ENCODE measurements at places on chromosomes 16 and 17.

GRCh38 chr17:56175299-56175955 lies 22.2 kb downstream of the ANKFN1 start:
- no peak for DNase-seq

DNA sequence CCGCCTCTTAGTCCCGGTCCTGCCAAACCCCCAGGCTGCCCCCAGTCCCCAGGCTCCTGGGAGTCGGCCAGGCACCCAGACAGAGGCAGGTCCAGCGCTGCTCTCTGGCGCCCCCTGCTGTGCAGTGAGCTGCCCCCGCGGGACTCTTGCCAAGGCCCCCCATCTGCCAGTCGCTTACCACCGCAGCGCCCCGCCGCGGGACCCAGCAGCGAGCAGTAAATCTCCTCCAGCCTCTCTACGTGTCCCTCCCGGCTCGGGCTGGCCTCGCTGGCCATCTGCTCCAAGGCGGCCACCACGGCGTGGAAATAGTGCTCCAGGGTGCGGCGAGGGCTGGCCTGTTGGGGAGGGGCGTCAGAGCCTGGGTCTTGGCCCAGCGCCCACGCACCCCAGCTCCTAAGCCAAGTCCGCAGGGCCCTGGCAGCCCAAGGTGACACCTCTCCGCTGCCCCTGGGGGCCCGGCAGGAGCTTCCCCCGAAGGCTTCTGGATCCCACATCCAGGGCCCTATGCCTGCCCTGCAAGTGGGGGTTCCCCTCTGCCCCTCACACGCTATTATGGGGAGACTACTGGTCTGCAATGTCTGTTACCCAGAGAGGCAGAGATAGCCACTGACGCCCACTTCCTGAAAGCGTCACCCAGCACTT lies 33.7 kb upstream of the MFSD6L start:
- peak; percentile 45 for DNase-seq

- no peak for DNase-seq
Measured at GRCh38 chr16:15983898-15984297, 34.5 kb downstream of the ABCC1 start.

DNA sequence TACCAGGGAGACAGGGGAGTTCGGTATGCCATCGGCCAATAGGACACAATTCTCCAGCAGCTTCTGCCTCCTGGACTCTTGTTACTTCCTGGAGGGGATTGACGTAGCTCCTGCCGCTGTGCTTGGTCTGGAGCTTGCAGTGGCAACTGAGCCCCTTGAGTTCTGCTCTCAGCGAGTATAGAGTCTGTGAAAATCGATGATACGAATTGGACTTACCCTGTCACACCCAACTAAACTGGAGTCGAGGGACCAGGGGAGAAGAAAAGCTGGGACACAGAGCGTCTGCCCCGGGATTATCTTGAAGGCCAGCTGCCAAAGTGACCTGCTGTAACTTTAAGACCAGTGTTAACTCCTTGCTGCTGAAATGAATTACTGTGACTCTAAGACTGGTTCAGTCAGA lies 22.2 kb downstream of the SEC14L1 start:
- no peak for DNase-seq

GRCh38 chr17:80847496-80848230 lies 144.0 kb upstream of the CHMP6 start:
- DNase-seq: no peak

DNA sequence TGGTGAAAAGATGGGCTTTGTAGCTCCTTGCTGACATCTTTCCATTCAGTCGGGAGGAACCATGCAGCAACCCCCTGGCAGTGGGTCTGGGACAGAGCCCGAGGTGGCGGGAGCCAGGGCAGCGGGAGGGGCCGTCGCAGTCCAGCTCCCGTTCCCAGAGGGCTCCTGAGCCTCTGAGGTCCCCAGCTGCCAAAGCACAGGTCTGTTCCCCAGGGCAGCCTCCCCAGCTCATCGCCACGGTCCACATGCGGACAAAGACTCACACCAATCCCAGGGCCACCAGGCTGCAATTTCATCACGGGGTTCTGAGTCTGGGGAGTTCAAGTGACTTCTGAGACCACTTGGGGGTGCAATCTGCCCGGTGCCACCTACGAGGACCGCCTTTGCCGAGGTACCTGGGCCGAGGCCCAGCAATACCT lies 196.0 kb downstream of the RBFOX3 start:
- DNase-seq: no peak

All from GM12892 (cell line).